ENCODE measurements at places on chromosomes 4 and X.

GRCh38 chr4:31084806-31085416, 364.7 kb downstream of the PCDH7 start:
- no peak for DNase-seq

DNA sequence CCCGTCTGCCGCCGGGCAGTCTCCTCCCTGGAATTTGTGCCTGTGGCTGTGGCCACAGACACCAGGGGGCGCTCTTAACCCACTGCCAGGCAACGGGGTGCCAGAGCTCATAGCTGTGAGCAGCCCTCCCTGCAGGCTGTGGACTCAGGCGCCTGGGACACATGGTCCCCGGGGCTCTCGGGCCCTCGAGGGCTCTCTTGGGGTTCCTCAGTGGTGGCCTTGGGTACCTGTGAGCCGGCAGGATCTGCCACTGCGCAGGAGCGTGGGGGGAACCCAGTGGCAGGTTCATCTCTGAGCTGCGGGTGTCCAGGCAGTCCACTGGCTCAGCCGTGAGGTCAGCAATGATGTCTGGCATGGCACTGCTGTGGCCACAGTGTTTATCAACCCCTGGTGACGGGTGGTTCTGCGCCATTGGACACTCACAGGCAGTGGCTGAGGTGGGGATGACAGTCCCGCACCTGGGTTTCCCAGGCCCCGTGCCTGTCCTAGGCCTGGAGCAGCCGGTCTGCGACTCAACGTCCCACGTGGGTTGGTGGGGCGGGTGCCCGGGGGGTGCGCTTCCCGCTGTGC, 37.2 kb downstream of the PCGF3 start:
- DNase-seq: no peak

DNA sequence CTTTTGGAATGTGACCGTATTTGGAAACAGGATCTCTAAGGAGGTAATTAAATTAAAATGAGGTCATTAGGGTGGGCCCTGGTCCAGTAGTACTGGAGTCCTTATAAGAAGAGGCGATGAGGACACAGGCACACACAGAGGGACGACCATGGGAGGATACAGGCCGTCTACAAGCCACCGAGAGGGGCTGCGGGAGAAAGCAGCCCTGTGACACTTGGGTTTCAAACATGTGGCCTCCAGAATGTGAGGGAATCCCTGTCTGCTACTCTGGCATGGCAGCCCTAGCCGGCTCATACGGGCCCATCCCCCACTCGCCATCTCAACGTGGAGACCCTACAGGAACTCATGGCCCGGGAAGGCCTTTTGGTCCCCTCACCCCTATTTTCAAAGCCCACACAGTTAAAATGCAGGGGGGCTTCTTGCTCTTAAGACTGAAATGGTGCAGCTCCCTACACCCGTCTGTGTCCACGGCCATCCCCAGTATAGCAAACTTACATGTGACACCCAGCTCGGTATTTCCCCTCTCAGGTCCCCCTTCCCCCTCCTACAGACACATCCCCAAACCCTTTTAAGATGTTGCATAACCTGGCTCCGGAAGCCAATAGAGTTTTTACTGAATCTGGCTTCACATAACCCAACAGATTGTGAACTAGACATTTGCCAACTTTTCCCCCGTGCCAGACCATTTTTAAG, 124.1 kb upstream of the TBL1X start:
- DNase-seq: no peak

DNA sequence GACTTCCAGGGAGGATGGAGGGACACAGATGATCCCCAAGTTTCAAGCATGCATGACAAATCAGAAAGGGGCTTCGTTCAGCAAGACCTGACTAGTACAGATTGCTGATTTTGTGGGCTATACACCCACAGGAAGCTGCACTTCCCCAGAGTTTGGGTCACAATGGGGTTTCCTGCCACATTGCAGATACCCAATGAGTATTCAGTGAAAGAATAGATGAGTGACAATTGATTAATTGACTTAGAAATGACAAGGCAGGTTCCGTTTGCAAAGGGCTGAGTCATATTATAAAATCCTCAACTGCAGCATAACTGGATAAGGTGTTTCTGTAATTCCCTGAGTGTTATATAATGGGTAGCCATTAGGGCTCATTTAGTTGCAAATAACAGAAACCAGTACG, 146.6 kb upstream of the TBL1X start:
- no peak for DNase-seq

GRCh38 chrX:8755116-8755515, 23.2 kb upstream of the ANOS1 start:
- DNase-seq: no peak

DNA sequence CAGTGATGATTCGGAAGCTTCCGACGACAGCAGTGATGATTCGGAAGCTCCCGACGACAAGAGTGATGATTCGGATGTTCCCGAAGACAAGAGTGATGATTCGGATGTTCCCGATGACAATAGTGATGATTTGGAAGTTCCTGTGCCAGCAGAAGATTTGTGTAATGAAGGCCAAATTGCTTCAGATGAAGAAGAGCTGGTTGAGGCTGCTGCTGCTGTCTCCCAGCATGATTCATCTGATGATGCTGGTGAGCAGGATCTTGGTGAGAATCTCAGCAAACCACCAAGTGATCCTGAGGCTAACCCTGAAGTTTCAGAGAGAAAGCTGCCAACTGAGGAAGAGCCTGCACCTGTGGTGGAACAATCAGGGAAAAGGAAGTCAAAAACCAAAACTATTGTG, 14.2 kb downstream of the CXCR3 start:
- no peak for DNase-seq

GRCh38 chr4:80918004-80918403, 112.5 kb upstream of the BMP3 start:
- DNase-seq: peak; percentile 22

DNA sequence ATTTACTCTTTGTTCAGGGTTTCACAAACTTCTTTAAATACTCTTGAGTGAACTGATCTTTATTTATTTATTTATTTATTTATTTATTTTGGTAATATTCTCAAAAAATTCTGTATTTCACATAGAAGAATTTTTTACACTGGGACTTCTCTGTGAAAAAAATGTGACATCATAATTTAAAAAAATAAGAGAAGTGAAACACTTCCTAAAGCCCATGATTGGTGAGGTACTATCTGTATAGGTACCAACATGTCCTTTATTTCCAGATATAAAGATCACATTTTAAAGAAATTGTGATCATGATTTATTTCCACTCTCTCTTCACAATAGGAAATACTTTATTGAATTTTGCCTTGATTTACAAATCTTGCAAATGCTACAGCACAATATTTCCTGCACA, 497.1 kb downstream of the FAT4 start:
- DNase-seq: no peak

DNA sequence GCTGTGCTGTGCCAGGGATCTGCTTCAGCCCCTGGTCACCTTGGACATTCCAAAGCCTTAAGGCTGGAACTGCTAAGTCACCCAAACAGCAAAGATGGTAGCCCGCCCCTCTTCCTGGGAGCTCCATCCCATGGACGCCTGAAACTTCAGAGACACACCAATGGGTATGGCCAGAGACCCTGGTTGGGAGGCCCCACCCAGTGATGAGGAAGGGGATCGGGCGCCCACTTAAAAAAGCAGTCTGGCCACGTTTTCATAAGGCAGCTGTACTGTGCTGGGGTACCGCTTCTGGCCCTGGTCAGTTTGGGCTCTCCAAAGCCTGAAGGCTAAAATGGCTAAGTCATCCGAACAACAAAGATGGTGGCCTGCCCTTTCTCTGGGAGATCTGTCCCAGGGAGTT, 9.4 kb upstream of the TMSB15C start:
- no peak for DNase-seq

- DNase-seq: no peak
Observed at GRCh38 chr4:110970642-110971041, 347.8 kb upstream of the PITX2 start.

- DNase-seq: no peak
Observed at GRCh38 chr4:64001229-64001898, 407.9 kb downstream of the TECRL start.

DNA sequence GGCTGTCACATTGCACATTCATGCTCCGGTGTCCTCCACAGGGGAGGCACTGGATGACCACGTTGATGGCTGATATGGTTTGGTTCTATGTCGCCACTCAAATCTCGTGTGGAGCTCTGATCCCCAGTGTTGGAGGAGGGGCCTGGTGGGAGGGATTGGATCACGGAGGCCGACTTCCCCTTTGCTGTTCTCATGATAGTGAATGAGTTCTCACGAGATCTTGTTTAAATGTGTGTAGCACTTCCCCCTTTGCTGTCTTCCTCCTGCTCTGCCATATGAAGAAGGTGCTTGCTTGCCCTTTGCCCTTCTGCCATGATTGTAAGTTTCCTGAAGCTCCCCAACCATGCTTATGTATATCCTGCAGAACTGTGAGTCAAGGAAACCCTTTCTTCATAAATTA, 22.3 kb upstream of the NAT8L start:
- DNase-seq: no peak

- no peak for DNase-seq
Observed at GRCh38 chr4:89303177-89303576, 4.4 kb downstream of the GPRIN3 start.

DNA sequence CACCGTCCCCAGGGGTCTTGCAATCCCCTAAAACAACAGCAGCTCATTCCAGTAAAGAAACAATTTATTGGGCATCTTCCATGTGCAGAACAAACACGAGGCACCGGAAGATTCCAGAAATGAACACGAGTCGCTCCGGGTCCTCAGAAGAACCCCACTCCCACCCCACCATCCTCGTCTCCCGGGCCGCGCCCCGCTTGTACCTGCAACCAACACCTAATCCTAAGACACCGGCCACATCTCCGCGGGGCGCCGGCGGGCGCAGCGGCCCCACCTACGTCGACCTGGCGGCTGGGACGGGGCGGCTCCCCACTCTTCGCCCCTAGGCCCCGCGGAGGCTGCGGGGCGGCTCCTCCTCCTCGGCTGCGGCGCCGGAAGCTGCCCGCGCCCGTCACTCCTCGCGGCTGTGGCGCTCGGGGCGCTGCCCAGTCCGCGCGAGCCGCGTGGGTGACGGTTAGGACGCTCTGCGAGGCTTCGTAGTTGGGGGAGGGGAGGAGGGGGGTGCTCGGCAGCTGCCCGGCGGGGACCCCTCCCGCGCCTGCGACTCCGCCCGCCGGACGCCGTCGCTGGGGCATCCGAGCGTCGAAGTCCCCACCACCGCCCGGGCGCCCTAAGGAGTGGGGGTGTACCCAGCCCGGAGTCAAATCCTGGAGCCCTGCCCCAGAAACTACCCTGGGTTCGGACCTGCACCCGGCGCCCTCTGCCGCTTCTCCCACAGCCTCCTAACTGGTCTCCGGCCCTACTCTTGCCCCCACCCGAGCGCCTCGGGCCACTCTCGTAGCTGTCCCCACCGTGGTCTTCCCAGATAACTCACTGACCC, at the start of gene CCDC158:
TSS of gene CCDC158 (minus strand) at position 380 of the 820 bp plus-strand sequence. CDS start 17,934 bp downstream, outside the sequence.
- no peak for DNase-seq

DNA sequence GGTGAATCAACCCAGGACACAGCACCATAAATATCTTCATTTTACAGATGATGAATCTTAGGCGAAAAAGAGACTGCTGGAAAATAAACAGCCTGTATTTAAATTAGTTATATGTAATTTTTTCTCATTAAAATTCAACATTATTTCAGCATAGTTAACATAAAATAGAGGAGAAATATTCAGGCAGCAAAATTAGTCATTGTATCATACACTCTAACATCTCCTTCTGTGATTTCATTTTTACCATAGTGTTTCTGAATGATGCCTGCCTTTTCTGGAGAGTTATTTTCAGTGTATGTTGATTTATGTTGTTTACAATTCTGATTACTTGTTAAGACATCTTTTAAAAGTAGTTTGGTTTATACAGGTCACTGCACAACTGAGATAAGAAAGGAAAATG, 82.3 kb upstream of the KCNIP4 start:
- no peak for DNase-seq

GRCh38 chr4:4333265-4333706, 43.2 kb downstream of the ZBTB49 start:
- no peak for DNase-seq

GRCh38 chrX:2924151-2924550, 5.0 kb downstream of the ARSD start:
- no peak for DNase-seq

- no peak for DNase-seq
Observed at GRCh38 chr4:93771640-93772411, 56.7 kb upstream of the ATOH1 start.

- DNase-seq: no peak
Observed at GRCh38 chr4:144565527-144566195, 80.3 kb upstream of the HHIP start.

DNA sequence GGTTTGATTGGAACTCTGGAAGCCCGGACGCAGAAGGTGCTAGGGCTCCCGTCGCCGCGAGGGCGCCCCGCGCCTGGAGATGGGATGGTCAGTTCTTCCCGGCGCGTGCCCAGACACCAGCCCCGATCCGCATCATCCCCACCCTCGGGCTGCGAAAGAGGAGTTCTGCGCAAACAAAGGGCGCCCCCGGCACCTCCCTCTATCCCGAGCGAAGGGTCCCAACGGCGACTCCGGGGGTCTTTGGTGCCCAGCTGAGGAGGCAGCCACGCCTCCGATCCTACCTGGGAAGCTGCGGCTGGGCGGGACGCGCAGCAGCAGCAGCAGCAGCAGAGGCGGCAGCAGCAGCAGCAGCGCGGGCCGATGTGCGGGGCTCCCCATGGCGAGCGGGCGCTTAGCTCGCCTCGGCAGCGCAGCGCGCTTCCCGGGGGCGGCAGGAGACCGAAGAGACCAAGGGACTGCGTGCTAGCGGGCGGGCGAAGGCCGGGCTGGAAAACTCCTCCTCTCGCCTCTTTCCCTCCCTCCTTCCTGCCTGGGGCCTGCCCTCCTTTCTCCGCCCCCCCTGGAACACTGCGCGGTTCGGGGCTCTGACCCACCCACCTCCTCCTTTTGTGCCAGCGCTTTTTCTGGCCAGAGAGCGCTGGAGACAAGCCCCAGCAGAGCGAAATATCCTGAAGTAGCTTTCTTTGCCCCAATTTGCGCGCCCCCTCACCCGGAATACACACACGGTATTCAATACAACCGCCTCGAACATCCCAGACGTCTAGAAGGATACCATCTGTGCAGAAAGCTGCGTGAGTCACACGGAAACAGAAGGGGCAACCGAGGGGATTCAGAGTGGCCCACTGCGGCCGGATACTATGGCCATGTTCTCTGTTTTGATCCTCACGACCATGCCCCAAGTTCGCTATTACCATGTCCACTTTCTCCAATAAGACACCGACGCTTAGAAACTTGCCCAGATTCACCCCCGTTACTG, at the start of gene SRPX:
TSS of gene SRPX (minus strand) at position 457 of the 976 bp plus-strand sequence. CDS start at position 378, 79 bp downstream.
- DNase-seq: no peak

DNA sequence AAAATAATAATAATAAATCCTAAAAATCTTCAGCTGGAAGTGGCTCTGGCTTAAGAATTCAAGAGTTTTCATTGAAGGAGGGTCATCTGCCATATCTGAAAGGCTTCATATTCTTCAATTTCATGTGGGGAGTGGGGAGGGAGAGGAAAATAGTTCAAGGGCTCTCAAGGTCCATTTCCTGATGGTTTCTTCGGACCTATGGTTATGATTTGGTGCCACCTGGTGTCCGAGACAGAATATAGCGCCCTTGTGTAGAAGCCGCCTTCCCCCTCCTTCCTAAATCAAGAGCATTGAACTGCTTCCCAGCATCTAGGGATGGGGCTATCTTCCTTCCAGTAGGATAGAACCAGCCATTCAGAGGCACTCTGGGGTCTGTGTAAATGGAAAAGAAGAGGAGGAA, 34.3 kb downstream of the NLGN3 start:
- DNase-seq: no peak

All from epithelial cell of prostate (primary cell).